Articular chondrocyte of knee joint (primary cell): ENCODE measurements at places on chromosomes 2 and 18. TPM values are rescaled to one million over a fixed set of nuclear protein-coding genes. Genes with fewer than 3 reads are reported as not detected.

Gene ACADL
- total RNA-seq, result 0.65 and 1.2 TPM in 2 replicates

Gene LYPD6B
- total RNA-seq, result 0.52 and 2.4 TPM in 2 replicates

Gene TFCP2L1
- under 0.01 and 0.13 TPM in 2 replicates for total RNA-seq

Gene RTP5
- total RNA-seq, result not detected in 2 replicates

Gene GULP1
- 114 and 121 TPM in 2 replicates for total RNA-seq

Gene SERPINB11
- not detected in 2 replicates for total RNA-seq

Gene DES
- total RNA-seq, result 0.76 and 1.6 TPM in 2 replicates

Gene COL4A4
- under 0.01 and 0.11 TPM in 2 replicates for total RNA-seq

Gene CHST10
- 6.4 and 9.3 TPM in 2 replicates for total RNA-seq

Gene RESP18
- not detected in 2 replicates for total RNA-seq

Gene FSHR
- total RNA-seq, result 0.11 and 0.39 TPM in 2 replicates

Gene MYO5B
- 6.0 and 6.6 TPM in 2 replicates for total RNA-seq

Gene EMX1
- not detected in 2 replicates for total RNA-seq

Gene ANO7
- total RNA-seq, result 0.97 and 1.2 TPM in 2 replicates

Gene ABCG5
- not detected in 2 replicates for total RNA-seq

Gene TTC39C
- 29.0 and 31.5 TPM in 2 replicates for total RNA-seq

Gene TRIM54
- not detected in 2 replicates for total RNA-seq

Gene CENPA
- 5.2 and 7.2 TPM in 2 replicates for total RNA-seq

Gene VIL1
- under 0.01 TPM in 2 replicates for total RNA-seq

Gene SLC5A7
- total RNA-seq, result not detected in 2 replicates

Gene PRKAG3
- 0.11 and 0.39 TPM in 2 replicates for total RNA-seq

Gene DLGAP1
- 14.4 and 17.4 TPM in 2 replicates for total RNA-seq

Gene SCYGR4
- total RNA-seq, result 0.11 TPM in 1 of 2 replicates, not detected in the other

Gene POTEI
- total RNA-seq, result not detected in 2 replicates

Gene ANKRD36
- total RNA-seq, result 38.7 and 52.5 TPM in 2 replicates

Gene BOLL
- total RNA-seq, result not detected in 2 replicates

Gene CCDC68
- total RNA-seq, result 0.91 and 1.3 TPM in 2 replicates

Gene GNAL
- 7.1 and 9.6 TPM in 2 replicates for total RNA-seq

Gene RIT2
- total RNA-seq, result not detected in 2 replicates

Gene ANKRD53
- 0.39 and 0.65 TPM in 2 replicates for total RNA-seq

Gene GPBAR1
- total RNA-seq, result 0.11 and 0.26 TPM in 2 replicates

Gene UGT1A1
- total RNA-seq, result not detected in 2 replicates

Gene VPS4B
- total RNA-seq, result 52.5 and 58.0 TPM in 2 replicates

Gene ACTG2
- total RNA-seq, result 0.11 TPM in 1 of 2 replicates, not detected in the other

Gene NOL4
- not detected in 2 replicates for total RNA-seq

Gene MREG
- total RNA-seq, result 4.8 and 6.0 TPM in 2 replicates

Gene IL36G
- not detected in 2 replicates for total RNA-seq

Gene OSBPL6
- total RNA-seq, result 3.7 and 5.4 TPM in 2 replicates

Gene MC4R
- not detected in 2 replicates for total RNA-seq

Gene FAP
- total RNA-seq, result 225 and 248 TPM in 2 replicates

Gene CD8B2
- 0.13 and 0.43 TPM in 2 replicates for total RNA-seq

Gene DCC
- 0.13 TPM in 1 of 2 replicates, not detected in the other for total RNA-seq

Gene TBC1D8
- total RNA-seq, result 13.6 and 15.8 TPM in 2 replicates

Gene RSAD2
- total RNA-seq, result 1.0 and 2.8 TPM in 2 replicates

Gene ANKRD30BL
- not detected in 2 replicates for total RNA-seq

Gene DPP4
- total RNA-seq, result 36.2 and 81.0 TPM in 2 replicates

Gene KCNJ13
- total RNA-seq, result under 0.01 TPM in 1 of 2 replicates, not detected in the other

Gene CFAP53
- 0.52 and 0.54 TPM in 2 replicates for total RNA-seq

Gene LOXHD1
- not detected in 2 replicates for total RNA-seq

Gene CPLX4
- not detected in 2 replicates for total RNA-seq

Gene ASAP2
- total RNA-seq, result 66.1 and 69.8 TPM in 2 replicates

Gene REG3G
- not detected in 2 replicates for total RNA-seq

Gene RND3
- total RNA-seq, result 497 and 586 TPM in 2 replicates
